Left renal pelvis (tissue), 4 donors: ENCODE measurements at places on chromosomes 12 and 14.

GRCh38 chr12:111870706-111871105, 28.7 kb downstream of the MAPKAPK5 start:
- no peak for DNase-seq

DNA sequence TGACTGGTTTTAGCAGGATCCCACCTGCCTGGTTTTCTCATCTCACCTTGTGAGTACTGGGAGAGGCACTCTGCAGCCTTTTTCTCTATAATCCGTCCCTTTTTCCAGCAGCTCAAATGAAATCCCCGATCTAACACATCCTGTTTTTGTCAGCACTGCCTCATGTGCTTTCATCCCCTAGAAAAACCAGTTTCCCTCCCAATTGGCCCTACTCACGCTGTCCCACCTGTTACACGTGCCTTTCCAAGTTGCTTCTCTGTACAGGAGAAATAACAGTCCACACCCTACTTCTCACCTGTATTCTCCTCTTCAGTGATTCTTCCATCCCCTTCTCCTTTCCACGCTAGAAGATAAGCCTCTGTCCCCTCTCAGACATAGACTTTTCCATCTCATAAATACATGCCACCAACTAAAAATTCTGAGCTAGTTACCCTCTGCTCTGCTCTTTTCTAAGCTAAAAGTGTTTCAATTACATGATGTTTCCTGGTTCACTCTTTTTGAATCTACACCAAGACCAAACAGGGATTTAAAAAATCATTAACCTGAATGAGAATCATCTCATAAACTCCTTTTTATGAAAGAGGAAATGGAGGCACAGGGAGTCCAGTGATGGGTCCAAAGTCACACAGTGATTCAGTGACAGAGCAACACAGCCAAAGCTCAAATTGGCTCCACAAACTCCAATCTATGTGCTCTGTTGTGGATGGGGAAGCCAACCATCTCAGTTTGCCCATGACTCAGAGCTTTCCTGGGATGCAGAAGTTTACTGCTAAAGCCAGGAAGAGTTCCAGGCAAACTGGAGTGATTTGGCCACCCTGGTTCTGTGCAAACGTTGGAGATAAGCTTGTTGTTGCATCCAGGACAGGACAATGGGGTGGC, 240.0 kb upstream of the TMEM132C start:
- DNase-seq: no peak

GRCh38 chr14:26522967-26523366, 74.9 kb downstream of the NOVA1 start:
- DNase-seq: no peak

DNA sequence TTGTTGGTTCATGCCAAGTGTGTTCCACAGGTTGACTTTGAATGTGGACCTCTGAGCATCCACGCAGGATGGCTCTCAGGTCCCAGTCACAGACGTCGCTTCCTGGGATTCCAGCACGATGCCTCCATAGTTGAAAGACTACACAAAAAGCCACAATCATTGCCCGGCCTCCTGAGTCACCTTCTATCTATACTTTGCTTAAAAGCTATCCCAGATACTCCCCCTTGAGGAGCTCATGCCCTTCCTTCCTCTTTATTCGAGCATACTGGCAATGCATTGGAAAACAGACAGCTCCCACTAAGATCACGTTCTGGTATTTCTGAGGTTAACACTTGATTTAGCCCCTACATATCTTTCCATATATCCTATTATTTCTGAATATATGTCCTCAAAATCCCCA, 40.1 kb downstream of the ZNF664 start:
- no peak for DNase-seq

DNA sequence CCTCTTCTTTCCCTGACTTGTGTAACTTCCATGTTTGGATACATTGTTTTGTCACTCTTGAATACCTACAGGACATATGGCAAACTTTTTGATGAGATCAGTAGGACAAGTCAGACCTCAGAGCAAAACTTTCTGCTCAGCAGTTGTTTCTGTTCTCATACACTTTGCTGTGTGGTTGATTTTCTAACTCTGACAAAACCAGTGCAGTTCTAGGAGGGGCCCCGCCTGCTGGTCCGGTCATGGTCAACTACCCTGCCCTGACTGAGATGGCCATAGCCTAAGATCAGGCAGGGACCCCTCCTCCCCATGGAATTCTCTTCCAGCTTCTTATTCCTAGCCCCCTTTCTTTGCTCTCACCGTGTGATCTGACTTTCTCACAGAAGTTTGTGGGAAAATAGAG, 92.8 kb downstream of the OTOGL start:
- DNase-seq: no peak

DNA sequence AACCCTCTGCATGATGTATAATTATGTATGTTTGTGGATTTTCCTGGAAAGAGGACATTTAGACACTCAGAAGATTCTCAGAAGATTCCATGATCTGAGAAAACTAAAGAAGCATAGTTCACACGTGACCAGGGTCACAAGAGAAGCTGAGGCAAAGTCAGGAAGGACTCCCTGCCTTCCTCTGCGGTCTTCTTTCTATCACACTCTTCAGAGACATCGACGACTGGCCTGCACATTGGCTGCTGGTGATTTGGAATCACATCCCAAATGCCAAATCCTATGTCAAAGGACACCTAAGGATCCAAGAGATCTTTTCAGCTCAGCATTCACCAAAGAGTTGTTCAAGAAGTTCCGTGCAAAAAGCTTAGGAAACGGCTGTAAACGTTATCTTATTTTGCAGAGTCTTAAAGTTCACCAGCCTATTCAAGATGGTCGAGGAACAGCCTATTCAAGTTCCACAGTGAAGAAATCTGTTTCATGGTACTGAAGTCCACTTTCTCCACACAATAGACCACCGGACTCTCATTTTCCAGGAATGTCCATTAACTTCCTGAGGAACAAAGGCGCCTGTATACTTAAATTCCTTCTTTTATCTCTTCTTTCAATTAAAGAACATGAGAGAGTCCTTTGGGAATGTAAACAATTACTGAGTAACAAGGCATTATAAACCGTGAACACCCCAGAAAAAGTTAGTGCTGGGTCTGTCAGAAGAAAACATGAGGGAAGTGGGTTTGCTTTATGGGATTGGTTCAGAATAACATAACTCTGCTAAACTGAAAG, 42.1 kb downstream of the IGF1 start:
- DNase-seq: no peak

GRCh38 chr14:23076785-23077408, 18.0 kb downstream of the ACIN1 start:
- no peak for DNase-seq

DNA sequence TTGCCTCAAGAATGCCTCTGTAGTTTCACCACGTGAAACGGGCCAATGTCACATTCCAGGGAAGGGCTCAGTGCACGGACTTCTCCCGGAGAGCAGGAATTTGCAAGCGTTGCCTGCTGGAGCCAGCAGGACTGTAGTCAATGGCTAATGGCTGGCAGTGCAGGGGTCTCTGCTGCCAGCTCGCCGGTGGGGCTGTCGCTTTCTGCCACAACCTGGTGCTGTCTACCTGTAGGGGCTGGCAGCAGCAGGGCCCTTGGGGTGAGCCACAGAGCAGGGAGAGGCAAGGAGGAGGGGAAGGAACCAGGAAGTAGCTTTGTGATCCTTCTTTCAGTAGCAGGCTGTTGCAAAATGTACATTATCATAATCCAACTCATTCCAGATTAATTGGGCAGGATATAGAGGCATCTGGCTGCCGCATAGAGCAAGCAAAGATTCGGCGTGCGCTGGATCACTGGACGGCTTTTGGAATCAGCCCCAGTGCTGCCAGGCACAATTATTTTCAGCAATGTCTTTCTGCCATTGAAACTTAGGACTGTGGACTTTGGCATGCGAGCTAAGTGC, 114.1 kb downstream of the PAPOLA start:
- no peak for DNase-seq

- no peak for DNase-seq
Observed at GRCh38 chr12:44285321-44285960, 449.6 kb downstream of the TMEM117 start.

GRCh38 chr12:74515849-74516248, 21.8 kb upstream of the ATXN7L3B start:
- no peak for DNase-seq

DNA sequence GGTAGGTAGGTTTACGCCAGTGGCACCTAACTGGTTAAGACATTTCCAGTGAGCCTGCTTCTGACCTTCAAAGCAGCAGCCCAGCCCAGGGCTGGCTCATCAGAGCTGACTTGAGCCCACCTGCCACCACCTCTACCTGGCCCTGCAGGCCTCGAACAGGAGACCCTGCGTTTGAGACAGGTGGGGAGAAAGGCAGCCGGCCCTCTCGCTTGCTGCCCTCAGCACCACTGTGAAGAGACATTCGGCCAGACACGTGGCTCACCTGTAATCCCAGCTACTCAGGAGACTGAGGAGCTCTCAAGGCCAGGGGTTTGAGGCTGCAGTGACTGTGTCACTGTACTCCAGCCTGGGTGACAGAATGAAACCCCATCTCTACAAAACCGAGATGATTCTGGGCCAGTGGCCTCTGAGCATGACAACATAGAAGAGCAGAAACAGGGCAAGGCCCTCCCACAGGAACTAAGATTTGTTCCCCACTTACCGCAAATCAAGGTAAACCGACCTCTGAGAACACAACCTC, 74.2 kb downstream of the TESC start:
- no peak for DNase-seq

- no peak for DNase-seq
Observed at GRCh38 chr14:28097585-28097984, 669.0 kb upstream of the FOXG1 start.
